ENCODE measurements at places on chromosomes 4 and X.

- peaks cover 19% of the 10 kb centered on the region for H3K4me1 ChIP-seq
- H3K27me3 ChIP-seq = no peaks in the 10 kb centered on the region
- no peak overlapping the region for H3K4me3 ChIP-seq
Observed at GRCh38 chr4:138182838-138183426, 59.2 kb downstream of the SLC7A11 start.

DNA sequence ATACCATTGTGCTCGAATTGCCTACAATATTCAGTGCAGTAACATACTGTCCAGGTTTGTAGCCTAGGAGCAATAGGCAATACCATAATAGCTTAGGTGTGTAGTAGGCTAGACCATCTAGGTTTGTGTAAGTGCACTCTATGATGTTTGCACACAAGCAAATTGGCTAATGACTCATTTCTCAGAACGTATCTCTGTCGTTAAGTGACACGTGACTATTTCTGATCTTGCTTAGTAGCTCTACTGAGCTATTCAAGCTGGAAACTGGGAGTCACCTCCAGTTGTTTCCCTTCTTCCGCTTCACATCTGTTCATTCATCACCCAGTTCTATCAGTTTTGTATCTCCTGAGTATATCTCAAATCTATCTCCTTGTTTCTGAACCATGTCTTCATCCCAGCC is 86.1 kb downstream of the HNRNPD start:
- H3K4me3 ChIP-seq = no peak overlapping the region
- DNase-seq = no peak
- H3K36me3 ChIP-seq = no peaks in the 10 kb centered on the region
- H3K4me1 ChIP-seq = peaks cover 3% of the 10 kb centered on the region
- H3K27me3 ChIP-seq = peaks cover 2% of the 10 kb centered on the region

DNA sequence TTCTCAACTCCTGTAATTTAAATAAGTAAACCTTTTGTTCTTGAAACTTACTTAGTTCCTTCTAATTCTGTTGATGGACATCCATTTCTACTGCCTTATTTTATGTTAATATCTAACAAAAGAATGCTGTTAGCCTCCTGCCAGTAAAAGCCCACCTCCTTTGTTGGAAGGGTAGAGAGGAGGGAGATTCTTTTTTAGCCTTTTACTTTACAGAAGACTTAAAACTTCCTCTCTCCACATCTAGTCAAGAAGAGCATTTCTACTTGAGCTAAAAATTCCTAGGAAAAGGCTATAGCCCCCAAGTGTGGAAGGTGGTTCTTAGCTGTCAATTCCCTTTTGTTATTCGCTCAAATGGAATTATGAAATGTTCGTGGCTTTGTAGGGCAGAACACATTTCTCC is 118.7 kb downstream of the ZIC3 start:
- H3K27ac ChIP-seq = no peak overlapping the region
- no peaks in the 10 kb centered on the region for H3K36me3 ChIP-seq
- H3K27me3 ChIP-seq = no peaks in the 10 kb centered on the region

DNA sequence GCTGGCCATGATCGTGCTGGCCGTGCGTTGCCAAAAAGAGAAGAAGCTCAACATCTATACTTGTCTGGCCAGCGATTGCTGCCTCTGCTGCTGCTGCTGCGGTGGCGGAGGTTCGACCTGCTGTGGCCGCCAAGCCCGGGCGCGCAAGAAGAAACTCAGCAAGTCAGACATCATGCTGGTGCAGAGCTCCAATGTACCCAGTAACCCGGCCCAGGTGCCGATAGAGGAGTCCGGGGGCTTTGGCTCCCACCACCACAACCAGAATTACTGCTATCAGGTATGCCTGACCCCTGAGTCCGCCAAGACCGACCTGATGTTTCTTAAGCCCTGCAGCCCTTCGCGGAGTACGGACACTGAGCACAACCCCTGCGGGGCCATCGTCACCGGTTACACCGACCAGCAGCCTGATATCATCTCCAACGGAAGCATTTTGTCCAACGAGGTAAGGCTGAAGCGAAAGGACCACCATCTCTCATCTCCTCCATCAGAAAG is 3.3 kb downstream of the PCDH10 start:
- H3K36me3 ChIP-seq = no peaks in the 10 kb centered on the region
- peaks cover 27% of the 10 kb centered on the region for H3K4me1 ChIP-seq
- H3K4me3 ChIP-seq = peak overlapping the region; percentile 96
- peaks cover 30% of the 10 kb centered on the region for H3K27me3 ChIP-seq

- peaks cover 3% of the 10 kb centered on the region for H3K27me3 ChIP-seq
- DNase-seq = no peak
- peaks cover 16% of the 10 kb centered on the region for H3K4me1 ChIP-seq
- no peak overlapping the region for H3K4me3 ChIP-seq
Observed at GRCh38 chrX:120357186-120357585, 4.7 kb upstream of the ATP1B4 start.

- peaks cover 9% of the 10 kb centered on the region for H3K27me3 ChIP-seq
- peaks cover 9% of the 10 kb centered on the region for H3K4me1 ChIP-seq
- peak overlapping the region; percentile 92 for H3K4me3 ChIP-seq
- H3K36me3 ChIP-seq = peaks cover 5% of the 10 kb centered on the region
- peak overlapping the region; percentile 94 for H3K27ac ChIP-seq
Observed at GRCh38 chr4:40055511-40055862, 1.2 kb upstream of the N4BP2 start.

GRCh38 chr4:70678383-70678999 is 9.8 kb upstream of the UTP3 start:
- H3K4me3 ChIP-seq = no peak overlapping the region
- H3K4me1 ChIP-seq = no peaks in the 10 kb centered on the region
- H3K27ac ChIP-seq = no peak overlapping the region

- H3K4me1 ChIP-seq = peaks cover 8% of the 10 kb centered on the region
- H3K36me3 ChIP-seq = no peaks in the 10 kb centered on the region
- no peak overlapping the region for H3K4me3 ChIP-seq
- no peak for DNase-seq
- H3K27me3 ChIP-seq = peaks cover 2% of the 10 kb centered on the region
Observed at GRCh38 chr4:16498978-16499377, 272.7 kb upstream of the TAPT1 start.

DNA sequence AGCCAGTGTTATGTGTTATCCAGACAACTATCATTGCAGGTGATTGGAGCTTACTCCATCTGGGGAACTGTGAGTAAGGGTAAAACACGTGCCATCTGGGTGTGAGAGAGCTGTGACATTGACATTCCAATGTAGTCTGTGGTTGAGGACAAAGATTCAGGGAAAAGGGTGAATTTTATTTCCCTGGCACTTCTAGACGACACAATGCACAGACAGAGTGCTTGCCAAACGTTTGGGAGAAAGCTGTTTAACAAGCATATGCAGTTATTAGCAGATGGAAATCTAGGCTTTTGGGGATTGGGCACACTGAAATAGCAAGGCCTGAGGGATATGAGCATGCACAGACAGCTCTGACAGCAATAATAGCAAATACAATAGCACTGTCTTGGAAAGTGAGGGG is 21.3 kb upstream of the CTSO start:
- no peaks in the 10 kb centered on the region for H3K36me3 ChIP-seq
- no peak overlapping the region for H3K4me3 ChIP-seq
- no peak for DNase-seq
- peaks cover 3% of the 10 kb centered on the region for H3K4me1 ChIP-seq
- no peak overlapping the region for H3K27ac ChIP-seq
- H3K27me3 ChIP-seq = peaks cover 1% of the 10 kb centered on the region

- H3K27ac ChIP-seq = no peak overlapping the region
- no peaks in the 10 kb centered on the region for H3K27me3 ChIP-seq
- H3K36me3 ChIP-seq = no peaks in the 10 kb centered on the region
- no peak for DNase-seq
- no peaks in the 10 kb centered on the region for H3K4me1 ChIP-seq
- no peak overlapping the region for H3K4me3 ChIP-seq
Observed at GRCh38 chr4:147571036-147571770, 46.0 kb upstream of the TMEM184C start.

DNA sequence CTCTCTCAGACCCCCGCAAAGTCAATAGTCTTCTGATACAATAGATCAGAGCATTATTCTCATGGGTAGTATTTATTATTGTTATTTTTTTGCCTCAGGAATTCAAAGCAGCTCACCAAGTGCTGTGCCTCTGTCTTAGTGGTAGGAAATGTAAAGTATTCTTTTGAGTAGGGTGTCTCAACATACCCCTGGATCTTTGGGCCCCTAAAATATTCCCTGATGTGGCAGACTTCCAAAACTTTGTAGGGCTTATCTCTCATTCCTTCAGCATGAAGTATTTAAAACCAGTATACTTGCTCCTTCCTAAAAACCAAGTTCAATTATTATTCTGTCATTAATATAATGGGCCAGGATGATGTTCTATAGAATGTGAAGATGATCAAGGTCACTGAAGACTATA is 115.3 kb upstream of the ZNF827 start:
- no peak overlapping the region for H3K27ac ChIP-seq
- H3K4me3 ChIP-seq = no peak overlapping the region
- peaks cover under 1% of the 10 kb centered on the region for H3K36me3 ChIP-seq
- H3K27me3 ChIP-seq = no peaks in the 10 kb centered on the region
- H3K4me1 ChIP-seq = no peaks in the 10 kb centered on the region
- DNase-seq = no peak

GRCh38 chr4:23855912-23856605 is 33.8 kb downstream of the PPARGC1A start:
- no peak for DNase-seq
- H3K27ac ChIP-seq = no peak overlapping the region
- no peaks in the 10 kb centered on the region for H3K36me3 ChIP-seq
- H3K4me3 ChIP-seq = no peak overlapping the region

DNA sequence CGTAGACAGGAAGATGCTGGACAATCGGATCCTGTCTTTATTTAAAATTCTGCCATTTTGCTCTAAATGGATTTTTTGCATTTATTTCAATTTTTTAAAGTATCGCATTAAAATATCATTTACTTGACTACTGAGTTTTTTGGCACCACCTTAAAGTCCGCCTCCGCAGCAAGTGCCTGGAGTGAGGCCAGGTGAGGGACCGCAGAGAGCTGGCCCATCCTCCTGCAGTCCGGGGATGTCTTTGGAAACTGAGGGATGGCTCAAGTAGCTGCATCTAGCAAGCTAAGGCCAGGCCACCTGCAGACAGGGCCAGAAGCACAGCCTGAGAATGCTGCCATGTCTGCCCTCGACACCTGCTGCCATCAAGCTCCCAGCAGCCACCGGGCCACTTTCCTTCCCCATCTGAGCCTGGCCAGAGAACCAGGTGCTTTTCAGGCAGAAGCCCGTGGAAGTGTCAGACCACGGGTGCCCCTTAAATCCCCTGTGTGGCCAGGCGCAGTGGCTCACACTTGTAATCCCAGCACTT is 69.6 kb downstream of the ABLIM2 start:
- no peaks in the 10 kb centered on the region for H3K27me3 ChIP-seq
- peaks cover 10% of the 10 kb centered on the region for H3K36me3 ChIP-seq
- no peak for DNase-seq
- no peak overlapping the region for H3K4me3 ChIP-seq

DNA sequence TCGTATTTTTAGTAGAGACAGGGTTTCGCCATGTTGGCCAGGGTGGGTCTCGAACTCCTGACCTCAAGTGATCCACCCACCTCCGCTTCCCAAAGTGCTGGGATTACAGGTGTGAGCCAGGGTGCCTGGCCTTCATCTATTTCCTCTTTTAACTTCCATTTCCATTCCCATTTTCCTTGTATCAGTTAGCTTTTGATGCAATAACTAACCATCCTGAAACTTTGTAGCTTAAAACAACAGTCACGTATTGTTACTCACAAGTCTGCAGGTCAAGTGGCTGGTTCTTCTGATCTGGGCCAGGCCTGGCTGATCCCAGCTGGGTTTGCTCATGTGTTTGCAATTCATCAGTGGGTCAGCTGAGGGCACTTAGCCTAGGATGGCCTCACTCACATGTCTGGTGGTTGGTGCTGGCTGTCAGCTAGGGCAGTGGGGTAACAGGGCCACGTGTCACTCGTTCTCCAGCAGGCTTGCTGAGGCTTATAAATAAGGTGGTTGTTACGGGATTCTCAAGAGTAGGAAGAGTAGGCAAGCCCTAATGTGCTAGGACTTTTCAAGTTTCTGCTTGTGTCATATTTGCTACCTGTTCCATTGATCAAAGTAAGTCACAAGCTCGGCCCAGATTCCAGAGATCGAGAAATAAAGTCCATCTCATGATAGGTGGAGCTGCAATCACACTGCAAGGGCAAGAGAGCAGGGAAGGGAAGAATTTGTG is 88.2 kb downstream of the SOWAHB start:
- H3K4me3 ChIP-seq = no peak overlapping the region
- no peak overlapping the region for H3K27ac ChIP-seq
- peaks cover 31% of the 10 kb centered on the region for H3K36me3 ChIP-seq
- H3K4me1 ChIP-seq = peaks cover 19% of the 10 kb centered on the region

GRCh38 chr4:91065117-91065516 is 937.9 kb downstream of the CCSER1 start:
- H3K4me3 ChIP-seq = no peak overlapping the region
- no peaks in the 10 kb centered on the region for H3K36me3 ChIP-seq
- H3K4me1 ChIP-seq = peaks cover 17% of the 10 kb centered on the region
- no peak for DNase-seq
- peak overlapping the region; percentile 77 for H3K27ac ChIP-seq

GRCh38 chrX:119755981-119756533 is 2.3 kb upstream of the SOWAHD start:
- no peak overlapping the region for H3K4me3 ChIP-seq
- H3K27me3 ChIP-seq = peaks cover 1% of the 10 kb centered on the region
- H3K27ac ChIP-seq = no peak overlapping the region
- peaks cover 2% of the 10 kb centered on the region for H3K4me1 ChIP-seq
- no peaks in the 10 kb centered on the region for H3K36me3 ChIP-seq

GRCh38 chr4:67714248-67714583 is 13.3 kb upstream of the UBA6 start:
- no peak for DNase-seq
- H3K27me3 ChIP-seq = no peaks in the 10 kb centered on the region
- H3K4me1 ChIP-seq = peaks cover 2% of the 10 kb centered on the region
- H3K27ac ChIP-seq = no peak overlapping the region

GRCh38 chrX:7052541-7052940 is 95.0 kb upstream of the STS start:
- no peaks in the 10 kb centered on the region for H3K4me1 ChIP-seq
- no peak overlapping the region for H3K27ac ChIP-seq
- no peaks in the 10 kb centered on the region for H3K27me3 ChIP-seq
- H3K36me3 ChIP-seq = no peaks in the 10 kb centered on the region

- peaks cover 25% of the 10 kb centered on the region for H3K27me3 ChIP-seq
- H3K4me3 ChIP-seq = peak overlapping the region; percentile 95
Observed at GRCh38 chr4:578451-579443, 2.7 kb upstream of the TMEM271 start.

DNA sequence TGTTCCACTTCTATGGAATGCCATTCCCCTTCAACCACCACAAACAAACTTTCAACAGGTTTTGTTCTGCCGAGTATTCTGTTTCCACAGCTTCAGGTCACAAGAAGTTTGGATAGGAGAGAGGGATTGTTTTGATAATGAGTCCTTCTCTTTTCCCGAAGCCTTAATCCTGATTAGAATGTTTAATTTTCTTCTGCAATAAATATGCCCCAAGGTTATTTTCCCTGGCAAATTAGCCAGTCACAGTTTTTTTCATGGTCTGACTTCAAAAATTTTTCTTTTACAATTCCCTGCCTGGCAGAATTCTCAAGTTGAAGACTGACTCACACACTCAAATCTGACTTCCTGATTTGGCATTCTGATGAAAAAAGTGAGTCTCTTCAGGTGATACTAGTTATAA is 33.1 kb upstream of the EDNRA start:
- H3K27ac ChIP-seq = no peak overlapping the region
- no peaks in the 10 kb centered on the region for H3K4me1 ChIP-seq
- H3K36me3 ChIP-seq = no peaks in the 10 kb centered on the region
- H3K27me3 ChIP-seq = no peaks in the 10 kb centered on the region
- H3K4me3 ChIP-seq = no peak overlapping the region

All from glutamatergic neuron (in vitro differentiated cells).